ENCODE measurements at places on chromosomes 3 and 15. TPM values are rescaled to one million over a fixed set of nuclear protein-coding genes. Genes with fewer than 3 reads are reported as not detected.

DNA sequence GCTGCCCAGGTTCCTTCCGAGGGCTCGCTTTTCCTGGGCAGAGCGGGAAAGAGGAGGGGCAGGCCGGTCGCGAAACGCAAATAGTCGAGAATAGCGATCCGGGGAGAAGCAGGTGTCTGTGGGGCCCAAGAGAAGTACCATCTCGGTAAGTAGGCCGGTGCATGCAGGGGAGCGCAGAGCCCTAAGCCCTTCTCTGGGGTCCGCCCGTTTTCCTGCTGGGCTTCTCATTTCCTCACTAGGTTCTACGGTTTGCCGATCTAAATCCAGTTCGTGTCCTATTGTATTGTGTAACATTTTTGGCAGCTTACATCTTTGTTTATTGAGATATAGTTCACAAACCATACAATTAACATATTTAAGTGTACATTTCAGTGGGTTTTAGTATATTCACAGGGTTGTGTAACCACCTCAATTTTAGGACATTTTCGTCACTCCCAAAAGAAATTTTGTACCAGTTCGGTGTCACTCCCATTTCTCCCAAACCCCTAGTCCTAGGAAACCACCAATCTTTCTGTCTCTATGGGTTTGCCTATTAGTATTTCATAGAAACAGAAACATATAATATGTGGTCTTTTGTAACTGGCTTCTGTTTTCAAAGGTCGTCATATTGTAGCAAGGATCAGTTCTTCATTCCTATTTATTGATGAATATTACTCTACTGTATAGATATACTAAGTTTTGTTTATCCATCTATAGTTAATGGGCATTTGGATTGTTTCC lies 6.8 kb upstream of the TRIM69 start:
- no peak for DNase-seq

Gene CP
- total RNA-seq: not detected

Gene TMCO5A
- not detected for total RNA-seq

Gene NMNAT3
- 0.77 TPM for total RNA-seq

Gene AP3B2
- total RNA-seq: not detected

DNA sequence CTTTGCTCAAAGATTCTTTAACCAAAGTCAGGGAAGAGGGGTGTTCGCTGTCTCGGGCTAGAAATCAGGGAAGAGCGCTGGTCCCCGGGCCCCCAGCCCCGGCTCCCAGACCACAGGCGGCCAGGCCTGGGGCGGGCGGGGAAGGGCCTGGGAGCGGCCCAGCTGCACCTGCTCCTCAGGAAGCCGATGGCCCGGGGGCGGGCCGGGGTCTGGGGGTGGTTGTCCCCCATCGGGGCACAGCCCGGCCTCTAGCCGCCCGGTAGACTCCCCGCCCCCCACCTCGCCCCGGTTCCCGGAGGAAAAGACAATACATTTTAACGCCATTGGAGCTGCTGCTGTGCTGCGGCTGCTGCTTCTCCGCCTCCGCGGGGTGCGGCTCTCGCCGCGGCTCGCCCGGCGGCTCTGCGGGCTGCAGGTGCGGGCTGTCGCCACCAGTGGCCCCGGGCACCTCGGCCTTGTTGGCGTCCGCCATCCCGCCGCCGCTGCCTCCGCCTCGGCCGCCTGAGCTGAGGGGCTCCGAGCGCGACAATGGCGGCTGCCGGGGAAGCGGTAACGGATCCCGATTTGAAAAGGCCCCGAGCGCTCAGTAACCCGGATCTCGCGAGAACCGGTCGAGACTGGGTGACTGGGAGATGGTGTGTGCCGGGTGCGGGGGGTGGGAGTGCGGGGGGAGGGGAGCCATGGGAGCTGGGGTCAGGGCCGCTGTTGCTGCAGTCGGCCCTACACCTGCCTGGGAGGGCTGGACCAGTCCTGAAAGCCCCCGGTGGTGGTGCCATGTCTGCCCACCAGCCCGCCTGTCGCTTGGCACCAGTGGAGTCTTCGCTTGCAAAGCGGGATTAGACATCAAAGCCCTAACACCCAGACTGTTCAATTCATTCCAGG lies at the start of gene MYEF2:
Gene MYEF2 (minus strand): TSS at position 530 of the 882 bp plus-strand sequence. CDS start 58 bp downstream, at position 472.
- DNase-seq: peak; percentile 73

Gene SCN11A
- 0.13 TPM for total RNA-seq

Gene XCR1
- total RNA-seq: not detected

DNA sequence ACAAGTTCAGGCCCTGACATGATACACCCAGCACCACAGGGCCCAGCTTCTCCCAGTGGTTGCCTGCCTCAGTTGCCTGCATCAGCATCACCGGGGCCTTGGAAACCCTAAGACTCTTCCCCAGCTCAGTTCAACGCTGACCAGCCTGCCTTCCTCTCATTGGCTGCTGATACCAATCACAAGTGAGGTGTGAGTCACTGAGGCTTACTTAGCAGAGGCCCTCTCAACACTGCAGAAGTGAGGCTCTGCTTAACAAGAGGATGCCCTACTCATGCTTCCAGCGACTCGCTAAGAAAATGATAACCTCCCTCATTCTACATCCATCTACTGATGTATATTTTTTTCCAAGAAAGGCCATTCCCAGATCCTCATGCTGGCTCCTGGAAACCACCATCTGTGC lies 151.9 kb downstream of the ADAMTS17 start:
- DNase-seq: no peak

Gene NANOGP8
- total RNA-seq: not detected

- DNase-seq: no peak
Observed at GRCh38 chr3:49620728-49621127, 53.4 kb upstream of the APEH start.

Gene GADL1
- 0.13 TPM for total RNA-seq

- DNase-seq: no peak
Observed at GRCh38 chr3:129014148-129014547, 13.0 kb downstream of the EFCC1 start.

Gene FBXO40
- total RNA-seq: not detected
